ENCODE measurements at places on chromosomes 2 and 18.

- DNase-seq: no peak
Measured at GRCh38 chr2:41698678-41699422, 349.0 kb upstream of the PKDCC start.

DNA sequence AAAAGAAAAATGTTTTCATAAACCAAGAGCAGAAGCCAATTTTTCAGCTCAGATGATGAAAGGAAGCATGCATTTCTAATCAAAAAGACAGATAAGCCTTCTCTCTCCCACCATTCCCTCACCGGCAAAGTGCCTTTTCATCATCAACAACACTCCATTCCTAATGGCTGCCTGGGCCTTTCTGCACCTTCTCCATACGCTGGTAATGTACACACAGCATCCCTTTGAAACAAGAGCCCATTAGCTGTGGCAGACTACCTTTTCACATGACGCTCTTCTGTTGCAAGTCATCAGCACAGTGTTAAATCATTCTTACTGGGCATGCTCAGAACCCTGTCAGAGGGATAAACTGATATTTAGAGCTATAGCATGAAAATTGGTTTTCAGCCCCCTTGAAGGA, 408.9 kb downstream of the MEIS1 start:
- DNase-seq: no peak

GRCh38 chr2:126634273-126634861, 21.6 kb upstream of the GYPC start:
- no peak for DNase-seq

DNA sequence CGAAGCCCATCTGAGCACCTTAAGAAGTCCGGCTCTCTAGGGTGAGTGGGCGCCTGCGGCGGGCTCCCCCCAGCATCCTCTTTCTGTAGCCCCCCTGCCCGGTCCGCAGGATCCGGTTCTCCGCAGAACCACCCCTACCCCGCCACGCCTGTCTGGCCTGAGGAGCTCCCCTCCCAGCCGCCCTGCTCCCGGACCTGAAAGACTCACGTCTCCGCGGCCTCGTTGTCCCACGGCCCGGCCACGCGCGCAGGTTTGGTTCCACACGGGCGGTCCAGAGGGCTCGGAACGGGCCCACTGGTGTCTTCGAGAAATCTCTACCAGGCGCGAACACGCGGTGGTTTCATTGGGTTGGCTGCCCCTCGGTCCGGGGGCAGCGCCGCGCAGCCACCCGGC, 237 bp downstream of the SLC39A6 start:
- DNase-seq: no peak

- no peak for DNase-seq
Measured at GRCh38 chr2:97717613-97717995, 4.2 kb downstream of the ZAP70 start.

DNA sequence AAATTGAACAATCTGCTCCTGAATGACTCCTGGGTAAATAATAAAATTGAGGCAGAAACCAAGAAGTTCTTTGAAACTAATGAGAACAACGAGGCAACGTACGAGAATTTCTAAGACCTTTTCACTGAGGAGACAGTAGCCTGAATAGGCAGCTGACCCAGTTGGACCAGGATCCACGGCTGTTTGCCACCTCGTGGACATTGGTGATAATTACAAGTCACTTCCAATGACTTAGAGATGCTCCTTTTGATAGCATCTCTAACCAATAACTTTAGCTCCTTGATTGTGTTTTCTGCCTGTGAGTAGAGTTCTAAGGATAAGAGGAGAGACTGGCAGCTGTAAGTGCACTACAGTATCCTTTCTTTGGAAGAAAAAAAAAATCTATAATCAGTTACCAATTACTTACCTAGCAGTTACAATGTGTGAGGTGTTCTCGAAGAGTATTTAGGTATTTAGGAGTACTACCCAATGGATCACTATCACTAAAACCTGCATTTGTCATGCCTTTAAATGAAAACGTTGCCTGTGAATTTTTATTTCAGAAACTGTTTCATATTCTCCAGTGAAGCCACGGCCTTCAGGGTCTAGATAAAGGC, 31.3 kb upstream of the CNTNAP5 start:
- no peak for DNase-seq

Measured in stimulated activated CD8-positive, alpha-beta memory T cell treated with anti-CD3 and anti-CD28 coated beads, Interleukin-15, amount 100 ng/mL, for 4 hours (primary cell).